Kidney (tissue), 22 donors: ENCODE measurements at places on chromosomes 6 and 20.
A peak's percentile ranks its signal among the peaks of the same experiment; 100 is the strongest.

GRCh38 chr6:47967843-47968242 is 143.2 kb downstream of the PTCHD4 start:
- DNase-seq, result no peak

GRCh38 chr6:84774157-84774984 is 10.0 kb upstream of the TBX18 start:
- DNase-seq, result peak; percentile 64

DNA sequence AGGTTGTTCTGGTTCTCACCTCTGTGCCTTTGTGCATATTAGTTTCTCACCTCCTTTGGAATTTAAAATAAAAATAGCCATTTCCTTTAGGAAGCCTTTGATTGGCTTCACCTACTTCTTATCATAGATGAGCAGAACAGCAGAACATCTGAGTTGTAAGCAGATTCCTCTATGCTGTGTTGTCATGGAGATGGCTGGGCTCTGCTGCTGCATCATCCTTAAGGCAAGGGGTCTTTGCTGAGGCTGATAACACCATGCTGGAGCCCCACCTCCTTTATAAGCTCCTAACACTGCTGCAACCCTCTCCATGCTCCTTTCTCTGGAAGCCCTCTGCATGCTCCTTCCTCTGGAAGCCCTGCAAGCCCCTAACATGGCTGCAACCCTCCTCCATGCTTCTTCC is 276.5 kb upstream of the TCF21 start:
- DNase-seq, result no peak

- peak; percentile 62 for DNase-seq
These were observed 7.4 kb upstream of the LAMP5 start for GRCh38 chr20:9506964-9507369.

- no peak for DNase-seq
These were observed 61.3 kb upstream of the FERMT1 start for GRCh38 chr20:6184086-6184485.

DNA sequence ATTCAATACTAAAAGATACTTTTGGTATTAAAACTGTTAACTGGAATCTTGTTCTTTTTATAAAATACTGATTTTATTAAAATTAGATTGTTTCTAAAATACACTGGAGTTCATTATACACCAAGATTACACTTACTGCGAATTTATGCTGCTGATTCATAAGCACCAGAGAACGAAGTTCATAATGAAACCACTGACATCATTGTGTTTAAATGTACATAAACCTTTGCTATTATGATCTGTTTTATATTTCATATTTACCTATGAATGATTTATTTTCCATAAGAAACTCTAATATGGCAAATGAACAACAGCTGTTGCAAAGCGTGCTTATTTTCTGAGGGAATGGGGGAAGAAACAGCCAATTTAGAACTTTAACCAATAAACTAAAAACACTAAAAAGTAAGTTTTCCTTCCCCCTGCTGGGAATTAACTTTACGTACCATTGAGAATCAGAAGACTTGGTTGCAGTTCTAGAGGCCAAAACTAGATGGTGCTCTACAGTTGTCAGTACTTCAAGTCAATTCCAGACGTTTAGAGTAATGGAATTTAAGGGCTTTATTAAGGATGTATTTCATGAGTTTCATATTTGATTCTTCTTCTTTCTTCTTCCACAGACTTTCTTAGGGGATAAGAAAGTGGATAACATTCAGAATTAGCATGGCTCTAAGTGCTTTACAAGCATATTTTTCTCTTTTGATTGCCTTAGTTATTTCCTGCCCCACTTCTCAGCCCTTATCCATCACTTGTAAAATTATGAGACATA is 30.8 kb upstream of the COL19A1 start:
- peak; percentile 67 for DNase-seq

GRCh38 chr20:6579824-6580223 is 187.7 kb upstream of the BMP2 start:
- DNase-seq, result no peak

DNA sequence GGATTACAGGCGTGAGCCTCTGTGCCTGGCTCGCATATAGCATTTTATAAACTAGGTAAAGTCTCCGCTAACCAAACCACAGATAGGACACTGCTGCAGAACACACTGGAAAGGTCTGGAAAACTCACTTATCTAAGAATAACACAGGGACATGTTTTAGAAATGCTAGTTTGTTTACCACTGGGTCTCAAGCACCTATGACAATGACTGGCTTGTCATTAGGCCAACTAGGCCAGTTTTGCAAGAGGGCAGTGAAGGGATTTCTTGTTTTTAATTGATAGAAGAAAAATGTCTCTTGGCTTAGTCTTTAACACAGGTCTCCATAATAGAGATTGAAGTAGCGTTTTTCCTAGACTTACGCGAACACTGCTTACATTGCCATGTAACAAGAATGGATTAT is 201.4 kb downstream of the TMEM242 start:
- DNase-seq, result no peak

DNA sequence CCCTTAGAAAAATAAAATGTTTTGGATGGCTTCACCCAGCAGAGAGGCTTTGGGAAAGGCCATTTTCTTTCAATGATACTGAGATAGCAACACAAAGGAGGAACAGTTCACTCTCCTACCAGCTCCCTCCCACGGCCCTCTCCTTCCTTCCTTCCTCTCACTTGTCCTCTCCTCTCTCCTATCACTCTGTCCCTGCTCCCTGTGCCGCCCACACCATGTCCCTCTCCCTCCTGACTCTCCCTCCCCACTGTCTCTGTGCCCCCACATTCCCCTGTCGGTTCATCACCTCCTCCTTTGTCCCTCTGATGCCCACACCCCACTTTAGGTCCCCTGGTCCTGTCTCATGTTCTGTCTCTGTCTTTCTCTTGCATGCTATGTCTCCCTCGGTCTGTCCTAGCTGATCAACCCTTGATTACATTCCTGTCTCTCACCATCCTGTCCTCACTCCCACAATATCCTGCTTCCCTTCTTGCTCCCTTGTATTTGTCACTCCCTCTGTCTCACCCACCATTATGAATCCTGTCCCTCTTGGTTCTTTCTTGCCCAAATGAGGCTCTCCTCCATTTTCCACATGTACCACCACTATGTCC is 30.1 kb downstream of the ELMO2 start:
- DNase-seq, result no peak

DNA sequence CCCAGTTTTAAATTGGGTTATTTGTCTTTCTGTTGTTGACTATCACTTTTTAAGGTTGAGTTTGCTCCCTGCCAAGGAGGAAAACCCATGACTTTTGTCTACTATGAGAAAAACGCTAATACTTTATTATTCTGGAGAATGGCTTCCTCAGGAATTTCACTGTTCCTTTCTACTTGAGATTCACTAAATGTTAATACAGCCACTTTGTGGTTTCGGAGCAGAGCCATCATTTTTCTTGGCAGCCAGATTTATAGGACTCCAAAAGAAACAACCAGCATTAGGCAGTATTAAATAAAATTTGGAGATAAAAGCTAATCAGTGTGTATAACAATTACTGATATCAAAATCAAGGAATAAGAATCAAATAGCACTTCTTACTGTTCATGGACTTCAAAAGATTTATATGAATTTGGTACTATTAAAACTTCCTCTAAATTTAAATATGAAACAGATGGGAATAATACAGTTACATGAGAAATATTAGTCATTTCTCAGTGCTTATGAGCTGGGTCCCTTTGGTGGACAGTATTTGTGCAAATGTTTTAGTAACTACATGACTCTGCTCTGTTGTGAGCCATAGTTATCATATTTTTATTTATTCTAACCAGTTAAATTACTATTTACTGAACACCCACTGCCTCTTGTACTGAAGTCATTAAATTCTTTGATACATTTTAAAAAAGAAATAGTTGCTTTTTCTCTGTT is 64.1 kb upstream of the FBXO30 start:
- DNase-seq, result no peak

GRCh38 chr6:131116755-131117360 is 18.4 kb upstream of the AKAP7 start:
- DNase-seq, result no peak

- no peak for DNase-seq
These were observed 38.7 kb upstream of the CNKSR3 start for GRCh38 chr6:154549179-154549578.

DNA sequence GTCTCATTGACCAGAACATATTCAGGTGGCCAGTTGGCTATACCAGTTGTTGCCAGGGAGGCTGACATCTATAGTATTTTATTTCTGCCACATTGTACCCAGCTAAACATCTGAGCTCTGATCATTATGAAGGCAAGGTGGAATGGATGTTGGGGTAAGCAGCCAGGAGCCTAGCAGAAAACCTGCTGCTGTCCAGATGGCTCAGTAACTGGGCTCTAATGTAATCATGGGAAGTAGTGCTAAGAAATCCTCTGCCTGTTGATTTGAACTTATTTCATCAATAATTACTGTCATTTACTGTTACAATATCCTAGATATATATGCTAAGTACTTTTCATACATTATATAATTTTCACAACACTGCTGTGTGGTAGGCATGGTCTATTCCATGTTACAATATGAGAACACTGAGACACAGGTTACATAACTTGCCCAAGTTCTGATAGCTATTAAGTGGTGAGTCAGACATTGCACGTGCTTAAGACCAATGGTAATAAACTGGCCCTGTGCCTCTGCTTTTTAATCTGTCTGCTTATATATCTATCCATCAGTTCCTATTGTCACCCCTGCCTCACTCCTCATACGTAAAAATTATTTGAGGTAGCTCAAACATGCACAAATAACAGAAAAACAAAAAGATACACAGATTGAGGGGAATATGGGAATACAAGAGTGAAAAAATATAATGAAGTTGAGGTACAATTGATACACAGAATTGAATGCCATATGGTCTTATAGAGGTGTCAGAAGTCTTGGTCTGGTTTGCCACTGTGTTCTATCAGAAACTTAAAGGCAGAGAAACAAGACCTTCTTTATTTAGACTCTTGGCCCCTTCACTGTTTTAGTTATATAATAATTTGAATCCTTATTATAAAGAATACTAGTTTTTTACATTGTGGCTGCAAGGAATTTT is 25.2 kb downstream of the TBPL1 start:
- DNase-seq, result no peak

DNA sequence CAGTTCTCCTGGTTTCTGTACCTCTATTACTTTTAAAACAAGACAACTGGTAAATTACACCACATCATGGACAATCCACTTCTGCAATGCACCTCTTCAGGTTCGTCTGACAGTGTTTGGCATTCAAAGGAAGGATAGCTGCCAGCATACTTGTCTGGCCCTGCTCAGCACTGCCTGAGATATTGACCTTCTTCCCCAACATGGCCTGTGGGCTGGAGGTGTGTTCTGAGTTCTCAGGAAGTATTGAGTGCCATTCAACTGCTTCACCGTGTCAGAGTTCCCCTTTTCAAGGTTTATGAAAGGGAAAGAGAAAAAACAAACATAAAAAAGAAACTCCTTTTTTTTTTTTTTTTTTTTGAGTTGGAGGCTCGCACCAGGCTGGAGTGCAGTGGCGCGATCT is 267.9 kb upstream of the SASH1 start:
- DNase-seq, result no peak

- peak; percentile 78 for DNase-seq
These were observed 1.5 kb downstream of the SIGLEC1 start for GRCh38 chr20:3710703-3711483.

DNA sequence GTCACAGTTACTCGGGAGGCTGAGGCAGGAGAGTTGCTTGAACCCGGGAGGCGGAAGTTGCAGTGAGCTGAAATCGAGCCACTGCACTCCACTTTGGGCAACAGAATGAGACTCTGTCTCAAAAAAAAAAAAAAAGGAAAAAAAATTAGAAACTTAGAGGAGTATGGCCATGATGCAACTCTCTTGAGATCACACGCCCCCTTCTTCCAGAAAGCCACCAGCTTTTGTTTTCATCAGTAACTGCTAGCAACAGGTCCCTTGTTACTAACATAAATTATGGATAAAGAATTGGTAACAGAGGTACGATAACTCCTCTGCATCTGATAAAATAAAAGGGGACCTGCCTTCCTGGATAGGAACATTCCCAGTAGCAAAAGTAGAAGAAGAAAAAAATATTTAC is 308.2 kb downstream of the CD83 start:
- DNase-seq, result no peak

- no peak for DNase-seq
These were observed 180.2 kb downstream of the TFAP2B start for GRCh38 chr6:50998905-50999304.

GRCh38 chr20:60180986-60181385 is 222.8 kb downstream of the CDH26 start:
- DNase-seq, result peak; percentile 9

DNA sequence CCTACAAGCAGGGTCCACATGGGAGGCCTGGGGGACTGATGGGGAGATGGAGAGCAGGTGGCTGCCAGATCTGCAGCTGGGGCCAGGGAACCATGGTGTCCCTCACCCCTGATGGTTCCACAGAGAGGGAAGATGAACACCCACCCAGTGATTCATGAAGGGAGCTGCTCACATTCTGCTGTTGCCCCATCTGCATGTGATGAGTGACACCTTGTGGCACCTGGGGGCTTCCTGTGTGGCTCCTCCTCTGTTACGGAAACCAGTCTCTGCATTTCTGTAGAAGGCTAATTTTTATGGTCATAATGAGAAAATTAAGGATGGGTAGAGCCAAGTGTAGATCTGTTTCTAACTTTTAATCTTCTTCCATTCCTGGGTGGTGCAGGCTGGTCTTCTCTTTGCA is 217.1 kb downstream of the SMOC2 start:
- DNase-seq, result no peak

- no peak for DNase-seq
These were observed 33.0 kb downstream of the MRAP2 start for GRCh38 chr6:84066536-84066935.

- no peak for DNase-seq
These were observed 55.6 kb downstream of the CARMIL1 start for GRCh38 chr6:25334793-25335192.

- peak; percentile 78 for DNase-seq
These were observed 5.1 kb upstream of the ADAM33 start for GRCh38 chr20:3686867-3687321.

GRCh38 chr6:37731888-37732287 is 34.2 kb upstream of the MDGA1 start:
- no peak for DNase-seq

DNA sequence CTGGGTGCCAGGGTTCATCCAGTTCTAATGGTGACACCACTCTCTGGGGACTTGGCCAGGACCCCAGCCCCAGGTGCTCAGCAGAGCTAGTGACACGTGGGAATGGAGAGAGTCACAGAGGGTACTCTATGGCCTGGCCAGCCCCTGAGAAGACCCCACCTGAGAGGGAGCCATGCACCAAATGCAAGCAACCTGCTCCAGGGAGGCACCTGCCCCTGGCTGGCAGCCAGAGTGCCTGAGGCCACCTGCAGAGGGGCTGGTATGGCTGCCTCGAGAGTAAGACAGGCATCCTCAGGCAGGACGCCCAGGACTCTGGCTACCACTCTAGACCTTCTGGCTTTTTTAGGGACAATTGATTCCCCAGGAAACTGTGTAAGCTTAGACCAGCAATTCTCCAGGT is 38.6 kb upstream of the CST7 start:
- no peak for DNase-seq

- no peak for DNase-seq
These were observed 366.7 kb upstream of the MAP3K7 start for GRCh38 chr6:90953405-90954161.

- no peak for DNase-seq
These were observed 25.2 kb downstream of the MANBAL start for GRCh38 chr20:37314617-37315016.

- DNase-seq, result no peak
These were observed 25.4 kb downstream of the ZMYND8 start for GRCh38 chr20:47330933-47331708.
